ENCODE measurements at places on chromosomes 11 and 22.

GRCh38 chr11:984546-984945 lies 52.0 kb downstream of the MUC6 start:
- no peak for DNase-seq

DNA sequence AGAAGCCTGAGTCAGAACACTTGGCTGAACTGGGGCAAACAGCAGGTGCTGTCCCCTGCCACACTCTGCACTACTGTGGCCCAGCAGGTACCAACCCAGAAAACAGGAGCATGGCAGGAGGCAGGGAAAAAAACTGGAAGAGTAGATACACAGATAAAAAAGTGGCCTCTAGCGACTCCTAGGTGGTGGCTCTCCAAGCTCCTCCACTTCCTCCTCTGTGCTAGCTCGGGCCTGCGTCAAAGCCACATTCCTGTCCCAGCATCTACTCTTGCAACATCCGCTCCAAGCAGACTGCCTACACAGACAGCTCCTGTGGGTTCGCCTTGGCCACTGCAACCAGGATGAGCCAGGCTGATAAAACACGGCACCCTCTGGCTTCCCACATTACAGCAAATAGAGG lies 6.9 kb downstream of the OR8B12 start:
- DNase-seq = no peak

DNA sequence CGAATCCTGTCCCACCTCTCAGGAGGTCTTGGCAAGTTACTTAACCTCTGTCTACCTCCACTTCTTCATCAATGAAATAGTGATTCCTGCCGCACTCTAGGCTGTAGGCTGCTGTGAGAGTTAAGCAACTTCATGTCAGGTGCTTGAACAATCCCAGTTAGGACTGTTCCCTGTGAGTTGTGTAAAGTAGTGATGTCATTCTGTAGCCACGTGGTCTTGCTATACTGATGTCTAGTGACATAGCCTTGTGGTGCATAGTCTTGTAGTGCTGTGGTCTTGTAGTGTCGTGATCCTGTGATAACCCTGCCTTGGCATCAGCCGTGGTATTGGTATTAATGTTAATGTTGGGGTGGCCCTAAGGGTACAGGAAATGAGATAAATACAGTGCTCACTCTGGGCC lies 30.3 kb upstream of the PRR5 start:
- DNase-seq = no peak

DNA sequence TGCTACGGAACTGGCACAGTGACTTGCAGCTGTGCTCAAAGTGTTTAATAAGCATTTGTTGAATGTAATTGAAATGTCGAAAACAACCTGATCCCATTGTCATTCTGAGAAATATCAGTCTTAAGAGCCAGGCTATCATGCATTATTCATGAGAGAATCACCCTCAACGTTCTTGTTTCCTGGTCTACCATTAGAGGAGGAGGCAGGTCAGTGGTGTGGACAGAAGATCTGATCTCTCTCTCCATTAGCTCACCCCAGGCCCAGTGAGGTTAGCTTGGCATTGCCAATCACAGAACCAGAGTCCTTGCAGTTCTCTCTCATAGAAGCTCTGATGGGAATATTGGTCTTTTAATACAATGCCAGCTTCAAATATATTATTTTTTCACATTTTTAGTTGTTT lies 121.1 kb upstream of the SPON1 start:
- no peak for DNase-seq

DNA sequence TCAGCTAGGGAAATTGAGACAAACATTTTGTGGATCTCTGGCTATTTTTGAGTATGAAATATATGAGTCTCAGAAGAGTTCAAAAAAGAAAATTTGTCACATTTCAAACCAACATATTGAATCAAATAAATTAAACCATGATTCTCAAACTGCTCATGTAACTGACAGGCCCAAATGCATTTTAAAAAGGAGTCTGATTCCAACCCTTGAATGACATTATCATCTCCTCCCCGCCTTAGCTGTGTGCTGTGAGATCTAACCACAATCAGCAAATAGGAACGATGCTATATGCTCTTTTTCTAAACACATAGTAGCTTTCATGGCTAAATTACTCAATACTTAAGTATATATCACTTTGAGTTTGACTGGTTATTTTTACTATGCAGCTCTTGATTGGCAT lies 57.1 kb downstream of the EFCAB6 start:
- DNase-seq = peak; percentile 96

DNA sequence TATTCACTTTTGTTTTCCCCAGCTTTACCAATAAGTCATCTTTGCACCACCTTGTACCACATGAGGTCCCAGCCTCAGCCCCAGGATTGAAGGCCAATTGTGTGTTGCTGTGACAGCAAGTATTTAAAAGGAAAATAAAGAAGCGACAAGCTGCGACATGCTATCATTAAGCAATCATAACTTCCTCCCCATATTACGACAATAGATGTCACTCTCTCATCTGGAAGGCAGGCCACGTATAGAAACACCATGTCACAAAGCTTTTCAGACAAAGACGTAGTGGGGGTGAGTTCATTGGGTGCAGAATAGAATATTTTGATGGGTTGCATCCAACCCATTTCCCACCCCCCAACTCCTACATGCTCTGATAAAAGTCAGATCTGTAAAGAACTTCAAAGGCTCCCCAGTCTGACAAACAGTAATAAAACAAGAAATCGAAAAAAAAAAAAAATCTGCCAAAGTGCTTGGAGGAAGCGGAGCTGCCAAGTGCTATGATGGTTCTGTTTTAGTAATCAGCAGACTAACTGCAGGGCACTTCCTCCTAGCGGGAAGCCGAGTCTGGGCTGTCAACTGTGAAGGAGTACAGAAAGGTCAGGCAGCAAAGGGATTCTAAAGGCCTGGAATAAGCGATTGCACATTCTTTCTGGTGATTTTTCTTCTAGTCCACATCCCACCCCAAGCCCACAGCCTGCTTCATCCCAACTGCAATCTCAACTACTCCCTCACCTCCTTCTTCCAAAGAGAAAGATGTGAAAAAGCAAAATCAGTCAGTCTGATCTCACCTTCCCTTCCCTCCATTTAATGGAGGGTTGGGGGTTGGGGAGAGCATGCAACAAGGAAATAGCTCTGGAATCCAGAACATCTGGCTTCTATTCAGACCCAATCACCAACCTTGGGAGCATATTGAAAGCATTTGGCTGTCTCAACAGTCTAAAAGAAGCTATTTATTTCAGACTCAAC lies 131.4 kb upstream of the UBASH3B start:
- peak; percentile 73 for DNase-seq

DNA sequence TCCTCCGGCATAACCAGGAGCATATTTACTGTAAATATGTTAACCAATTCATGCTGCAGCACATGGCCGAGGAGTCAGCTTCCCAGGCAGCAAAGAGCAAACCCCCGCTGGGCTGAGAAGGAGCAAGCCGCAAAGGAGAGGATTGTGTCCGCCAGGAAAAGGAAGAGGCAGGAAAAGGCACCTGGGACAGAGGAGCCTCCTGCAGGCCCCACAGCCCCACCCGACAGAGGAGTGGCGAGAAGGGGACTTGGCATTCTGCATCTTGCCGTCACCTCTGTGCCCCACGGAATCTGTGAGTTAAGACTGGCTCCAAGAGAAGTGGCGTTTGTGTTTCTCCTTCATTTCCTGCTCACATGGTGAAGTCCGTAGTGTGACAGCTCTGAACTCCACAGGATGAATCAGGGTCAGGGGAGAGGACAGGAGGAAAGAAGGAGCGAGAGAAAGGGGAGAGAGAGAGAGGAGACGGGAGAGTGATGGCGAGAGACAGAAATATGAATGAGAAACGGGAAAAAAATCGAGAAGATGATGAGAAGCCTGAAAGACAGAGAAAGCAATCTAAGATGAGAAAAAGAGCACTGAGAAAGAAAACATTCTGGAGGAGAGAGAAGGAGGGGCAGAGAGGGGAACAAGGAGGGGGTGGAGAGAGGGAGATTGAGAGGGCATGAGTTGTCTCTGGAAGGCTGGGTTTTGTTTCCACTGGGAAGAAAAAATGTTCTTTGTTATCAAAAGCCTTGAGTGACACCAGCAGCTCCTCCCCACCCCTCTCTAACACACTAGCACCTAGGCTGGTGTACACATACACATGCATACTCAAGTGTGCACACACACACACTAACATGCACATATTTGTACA lies 489.6 kb downstream of the MN1 start:
- peak; percentile 62 for DNase-seq

GRCh38 chr11:77407613-77408012 lies 66.3 kb downstream of the PAK1 start:
- peak; percentile 24 for DNase-seq

DNA sequence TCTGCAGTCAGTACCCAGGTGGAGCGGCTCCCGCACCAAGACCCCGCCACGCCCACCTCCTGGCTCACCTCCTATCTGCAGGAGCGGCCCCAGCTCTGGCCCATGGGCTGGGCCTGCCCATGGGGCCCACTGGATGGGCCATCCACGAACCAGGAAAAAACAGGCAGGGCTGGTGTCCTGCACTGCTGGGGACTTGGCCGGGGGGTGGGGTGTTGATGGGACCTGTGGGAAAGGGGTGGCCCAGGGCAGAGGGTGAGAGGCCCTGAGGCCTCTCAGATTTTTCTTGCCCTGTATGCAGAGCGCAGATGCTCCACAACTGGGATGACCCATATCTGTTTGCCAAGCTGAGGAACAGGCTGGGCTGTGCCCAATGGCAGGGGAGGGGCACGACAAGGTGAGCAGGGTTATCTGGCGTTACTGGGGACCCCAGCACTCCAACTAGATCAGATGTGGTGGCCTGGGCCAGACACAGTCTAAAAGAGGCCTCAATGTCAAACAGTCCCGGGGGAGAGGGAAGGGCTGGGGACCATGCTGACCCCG lies 2.7 kb upstream of the PIM3 start:
- no peak for DNase-seq

GRCh38 chr11:79439886-79440570 lies 802 bp downstream of the TENM4 start:
- peak; percentile 73 for DNase-seq

DNA sequence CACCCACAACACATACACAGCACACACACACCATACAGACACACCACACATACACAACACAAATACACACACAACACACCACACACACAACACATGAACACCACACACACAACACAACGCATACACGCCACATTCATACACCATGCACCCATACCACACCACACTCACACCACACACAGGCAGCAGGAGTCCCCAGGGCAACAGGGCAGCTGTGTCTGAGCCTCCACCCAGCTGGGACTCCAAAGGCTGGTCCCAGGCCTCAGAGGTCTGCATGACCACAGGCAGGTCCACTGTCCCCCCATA lies 3.3 kb upstream of the WNT7B start:
- no peak for DNase-seq

DNA sequence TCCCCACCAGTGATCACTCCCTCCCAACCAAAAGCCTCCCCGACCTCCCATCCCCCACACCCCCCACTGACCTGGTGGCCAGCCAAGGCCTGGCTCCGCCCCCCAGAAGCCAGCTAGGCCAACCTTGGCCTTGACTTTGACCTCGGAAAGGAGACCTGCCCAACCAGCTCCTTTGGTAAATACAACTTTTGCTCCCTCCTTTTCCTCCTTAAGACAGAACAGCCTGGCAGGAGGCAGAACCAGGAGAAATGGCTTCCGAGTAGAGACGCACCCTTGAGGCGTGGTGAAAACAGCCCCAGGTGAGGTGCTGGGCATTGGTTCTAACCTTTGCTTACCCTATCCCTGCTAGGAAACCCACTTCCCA lies 27.0 kb downstream of the PLEKHA7 start:
- DNase-seq = no peak

DNA sequence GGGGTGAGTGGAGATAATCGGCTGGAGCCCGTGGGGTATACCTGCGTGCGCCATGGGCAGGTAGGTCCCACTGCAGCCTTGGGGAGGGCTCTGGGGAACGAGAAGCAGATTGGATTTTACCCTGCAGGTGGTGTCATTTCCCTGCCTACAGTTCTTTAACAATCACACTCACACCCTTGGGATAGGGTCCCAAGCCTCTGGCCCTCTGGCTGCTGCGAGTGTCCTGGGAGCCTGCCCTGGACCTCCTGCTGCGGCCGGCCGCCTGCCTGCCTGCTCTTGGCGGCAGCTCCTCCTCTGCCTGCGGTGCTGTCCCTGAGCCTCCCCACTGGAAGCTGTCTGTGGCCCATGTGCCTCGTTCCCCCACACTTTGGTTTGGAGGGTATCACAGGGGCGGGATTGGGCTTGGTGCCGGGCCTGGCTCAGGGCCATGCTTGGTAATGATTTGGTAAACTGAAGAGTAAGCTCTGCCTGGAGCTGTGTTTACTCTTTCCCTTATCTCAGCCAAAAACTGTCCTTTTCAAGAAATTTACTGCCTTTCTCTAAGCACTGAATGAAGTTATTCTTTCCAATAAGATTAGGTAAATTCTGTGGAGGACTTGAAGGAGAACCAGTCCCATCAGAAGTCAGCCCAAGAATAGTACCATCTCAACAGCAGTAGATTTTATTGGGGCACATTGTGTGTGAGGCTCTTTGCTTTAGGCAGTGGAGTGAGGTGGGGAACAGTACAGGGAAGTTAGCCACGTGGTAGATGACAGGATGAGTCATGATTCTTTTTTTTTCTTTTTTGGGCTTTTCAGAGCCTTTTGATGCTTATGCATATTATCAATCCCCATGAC lies 53.7 kb downstream of the TBC1D22A start:
- no peak for DNase-seq

GRCh38 chr11:102929166-102929565 lies 26.4 kb downstream of the MMP13 start:
- DNase-seq = no peak

- DNase-seq = no peak
Observed at GRCh38 chr22:49480896-49481658, 346.6 kb downstream of the BRD1 start.

- DNase-seq = peak; percentile 72
Observed at GRCh38 chr11:122628810-122629555, 26.5 kb upstream of the UBASH3B start.

- DNase-seq = no peak
Observed at GRCh38 chr11:59225017-59225416, 12.3 kb upstream of the MPEG1 start.

DNA sequence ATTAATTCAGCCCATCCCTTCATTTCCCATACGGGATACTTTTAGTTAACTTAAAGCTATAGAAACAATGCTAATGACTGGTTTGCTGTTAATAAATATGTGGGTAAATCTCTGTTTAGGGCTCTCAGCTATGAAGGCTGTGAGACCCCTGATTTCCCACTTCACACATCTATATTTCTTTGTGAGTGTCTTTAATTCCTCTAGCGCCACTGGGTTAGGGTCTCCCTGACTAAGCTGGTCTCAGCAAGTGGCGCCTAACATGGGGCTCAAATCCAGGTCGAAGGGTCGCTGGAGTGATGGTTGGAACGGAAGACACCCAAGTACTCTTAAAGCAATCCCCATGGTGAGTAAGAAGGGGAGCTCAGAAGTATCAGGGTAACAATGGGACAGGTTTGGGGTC lies 14.4 kb upstream of the OOSP1 start:
- DNase-seq = no peak

- DNase-seq = peak; percentile 55
Observed at GRCh38 chr22:19970479-19971275, 29.1 kb upstream of the TXNRD2 start.

GRCh38 chr11:68287419-68287818 lies 15.6 kb upstream of the C11orf24 start:
- DNase-seq = no peak

- DNase-seq = no peak
Observed at GRCh38 chr11:10375280-10375971, 70.6 kb downstream of the ADM start.

GRCh38 chr22:46416891-46417580 lies 81.5 kb downstream of the TRMU start:
- no peak for DNase-seq
